Cerebellar cortex (tissue), 1 donor: ENCODE measurements at places on chromosomes 12 and 14.
A peak's percentile ranks its signal among the peaks of the same experiment; 100 is the strongest.

GRCh38 chr12:57135527-57136326 is 7.4 kb downstream of the LRP1 start:
- DNase-seq: no peak

GRCh38 chr12:95380997-95381786 is 92.8 kb upstream of the METAP2 start:
- DNase-seq: no peak

DNA sequence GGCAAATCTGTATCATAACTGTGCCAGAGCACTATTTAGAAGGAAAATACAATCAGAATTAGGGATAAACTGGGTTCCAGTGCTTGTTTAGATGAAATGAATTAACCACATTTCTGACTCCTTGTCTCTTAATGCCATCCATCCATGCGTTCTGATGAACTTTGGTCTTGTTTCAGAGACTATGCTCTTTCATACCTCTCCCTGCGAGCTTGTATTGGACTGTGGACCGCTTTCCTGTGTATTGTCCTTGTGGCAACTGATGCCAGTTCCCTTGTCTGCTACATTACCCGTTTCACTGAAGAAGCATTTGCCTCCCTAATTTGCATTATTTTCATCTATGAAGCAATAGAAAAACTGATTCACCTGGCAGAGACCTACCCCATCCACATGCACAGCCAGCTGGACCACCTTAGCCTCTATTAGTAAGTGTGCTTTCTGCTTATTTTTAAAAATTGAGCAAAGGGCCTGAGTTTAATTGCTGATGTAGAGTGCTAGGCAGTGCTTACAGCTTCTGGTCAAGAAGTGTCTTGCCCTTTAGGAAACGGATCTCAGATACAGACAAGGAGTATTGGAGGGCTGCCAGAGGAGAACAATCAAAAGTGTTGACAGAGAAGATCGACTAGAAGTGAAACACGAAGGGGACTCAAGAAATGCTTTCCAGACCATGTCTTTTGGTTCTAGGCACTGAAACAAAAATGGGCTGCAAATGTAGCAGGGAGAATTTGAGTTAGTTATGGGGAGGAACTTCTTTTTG is 46.7 kb downstream of the SLC4A8 start:
- DNase-seq: no peak

- no peak for DNase-seq
Measured at GRCh38 chr14:61621444-61621843, 73.9 kb upstream of the HIF1A start.

DNA sequence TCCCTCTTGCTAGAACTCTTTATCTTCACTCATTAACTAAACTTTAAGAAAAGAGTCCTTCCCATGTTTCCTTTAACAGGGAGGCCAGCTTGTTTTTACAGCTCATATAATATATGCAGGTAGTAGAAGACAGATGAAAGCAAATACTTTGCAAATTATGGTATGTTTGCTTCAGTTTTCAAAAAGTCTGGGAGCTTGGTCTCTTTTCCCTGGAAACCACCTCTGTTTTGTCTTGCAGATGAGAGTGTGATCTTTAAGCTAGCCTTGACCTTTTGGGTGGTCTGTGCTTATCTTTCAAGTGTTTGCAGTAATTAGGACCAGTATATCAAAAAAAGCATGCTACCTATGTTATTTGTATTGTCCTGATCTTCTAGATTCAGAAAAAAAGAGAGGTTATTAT is 62.7 kb downstream of the ERC1 start:
- DNase-seq: no peak

DNA sequence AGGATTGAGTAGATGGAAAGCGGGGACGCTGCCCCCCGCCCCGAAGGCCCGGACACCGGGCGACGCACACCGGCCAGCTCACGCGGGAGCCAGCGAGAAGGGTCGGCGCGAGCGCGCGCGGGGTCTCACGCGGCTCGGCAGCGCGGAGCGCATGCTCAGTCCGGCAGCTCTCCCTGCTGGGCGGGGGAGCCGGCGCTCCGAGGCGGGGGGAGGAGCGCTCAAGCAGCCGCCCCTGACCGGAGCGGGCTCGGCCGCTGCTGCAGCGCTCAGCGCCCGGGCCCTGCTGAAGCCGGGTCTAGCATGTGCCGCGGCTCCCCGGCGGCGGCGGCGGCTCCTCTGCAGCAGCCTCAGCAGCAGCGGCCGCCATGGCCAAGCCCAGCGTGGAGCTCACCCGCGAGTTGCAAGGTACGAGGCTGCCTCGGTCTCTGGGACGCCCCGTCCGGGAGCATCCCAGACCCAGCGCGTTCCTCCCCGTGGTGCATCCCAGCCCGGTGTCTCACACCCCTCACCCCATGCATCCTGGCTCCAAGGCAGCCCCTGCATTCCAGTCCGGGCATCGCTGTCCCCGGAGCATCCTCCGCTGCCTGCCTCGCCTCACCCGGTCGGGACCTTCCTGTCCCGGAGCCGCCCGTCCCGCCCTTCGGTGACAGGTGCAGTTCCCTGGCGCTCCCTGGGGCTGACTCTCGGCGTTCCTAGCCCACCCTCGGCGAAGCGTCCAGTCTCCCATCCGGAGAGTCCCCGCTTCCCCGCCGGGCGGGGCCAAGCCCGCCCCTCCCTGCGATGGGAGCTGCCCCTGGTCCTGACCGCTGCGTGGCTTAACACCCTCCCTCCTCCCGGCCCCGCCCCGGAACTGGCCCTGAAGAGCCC is at the start of gene CARMIL3:
CARMIL3 (plus strand) TSS at position 221 of the 867 bp plus-strand sequence; CDS start at position 366, 145 bp downstream.
- peak; percentile 72 for DNase-seq

DNA sequence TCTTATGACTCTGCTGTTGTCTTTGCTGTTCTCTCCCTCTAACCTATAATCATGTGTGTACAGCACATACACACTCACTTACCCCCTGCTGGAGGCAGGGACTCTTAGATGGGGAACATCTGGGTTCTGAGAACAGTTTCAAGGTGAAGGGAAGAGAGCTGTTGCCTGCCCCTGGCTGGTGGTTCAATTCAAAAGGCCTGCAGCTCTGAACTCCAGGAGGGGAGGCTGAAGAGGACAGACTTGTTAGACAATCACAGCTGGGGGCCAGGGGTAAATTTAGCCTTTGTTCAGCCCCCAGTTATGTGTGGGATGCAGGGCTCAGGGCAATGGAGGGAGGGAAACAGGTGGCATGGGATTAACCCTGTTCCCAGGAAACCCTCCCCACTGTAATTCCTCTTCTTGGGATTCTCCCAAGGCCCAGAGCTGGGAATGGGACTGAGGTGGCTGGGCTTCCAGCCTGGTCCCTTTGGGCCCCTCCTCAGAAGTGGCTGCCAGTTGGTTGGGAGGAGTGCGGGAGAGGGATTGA is 1.9 kb downstream of the MYL6B start:
- no peak for DNase-seq

GRCh38 chr12:114355389-114356088 is 50.4 kb downstream of the TBX5 start:
- peak; percentile 1 for DNase-seq
